Panc1 (cell line): ENCODE measurements at places on chromosomes 13 and 19. TPM values are rescaled to one million over a fixed set of nuclear protein-coding genes. Genes with fewer than 3 reads are reported as not detected.

Gene MEX3D
- 73.7 TPM for total RNA-seq

GRCh38 chr13:40114305-40114896, 458.9 kb downstream of the COG6 start:
- no peaks in the 10 kb centered on the region for H3K4me1 ChIP-seq
- no peaks in the 10 kb centered on the region for H3K36me3 ChIP-seq
- H3K4me3 ChIP-seq, result no peak overlapping the region
- no peaks in the 10 kb centered on the region for H3K27me3 ChIP-seq
- H3K27ac ChIP-seq, result no peak overlapping the region
- DNase-seq, result no peak

DNA sequence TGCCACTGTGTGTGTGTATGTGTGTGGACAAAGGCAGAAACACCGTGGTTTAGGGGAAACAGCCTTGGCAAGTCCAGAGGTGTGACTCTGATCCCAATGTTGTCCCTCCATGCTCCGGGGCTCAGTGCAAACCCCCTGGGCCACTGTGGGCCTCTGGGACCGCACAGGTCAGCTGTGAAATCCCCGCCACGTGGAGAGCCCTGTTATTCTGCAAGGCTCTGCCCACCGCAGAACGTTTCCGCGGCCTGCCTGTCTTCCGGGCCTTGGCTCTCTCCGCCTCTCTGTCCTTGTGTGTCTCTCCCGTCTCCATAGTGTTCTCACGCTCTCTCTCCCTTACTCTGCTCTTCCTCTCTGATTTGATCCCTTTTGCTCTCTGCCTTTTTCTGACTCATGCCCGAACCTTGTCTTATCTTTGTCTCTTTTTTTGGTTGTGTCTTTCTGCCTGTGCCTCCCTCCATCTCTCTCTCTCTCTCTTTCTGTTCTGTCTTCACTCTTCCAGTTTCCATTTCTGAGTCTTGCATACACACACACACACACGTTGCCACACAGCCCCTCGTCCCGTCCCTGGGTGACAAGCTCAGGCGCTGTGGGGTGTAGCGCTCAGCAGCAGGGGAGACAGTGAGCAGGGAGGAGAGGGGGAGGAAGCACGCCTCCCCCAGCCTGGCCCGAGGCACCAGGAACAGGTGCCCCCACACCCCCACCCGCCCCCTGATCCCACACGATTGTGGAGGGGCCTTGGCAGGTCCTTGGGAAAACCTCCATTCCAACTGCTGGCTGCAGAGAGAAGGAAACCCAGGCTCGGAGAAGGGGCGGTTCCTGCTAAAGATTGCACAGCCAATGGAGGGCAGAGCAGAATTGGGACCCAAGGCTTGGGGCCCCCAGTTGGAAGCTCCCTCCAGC, 3.0 kb downstream of the TTYH1 start:
- H3K27me3 ChIP-seq, result 0 out of 2 replicates have a peak, but pooled peaks cover 2% of the 10 kb centered on the region
- H3K4me1 ChIP-seq, result peaks cover 11% of the 10 kb centered on the region

DNA sequence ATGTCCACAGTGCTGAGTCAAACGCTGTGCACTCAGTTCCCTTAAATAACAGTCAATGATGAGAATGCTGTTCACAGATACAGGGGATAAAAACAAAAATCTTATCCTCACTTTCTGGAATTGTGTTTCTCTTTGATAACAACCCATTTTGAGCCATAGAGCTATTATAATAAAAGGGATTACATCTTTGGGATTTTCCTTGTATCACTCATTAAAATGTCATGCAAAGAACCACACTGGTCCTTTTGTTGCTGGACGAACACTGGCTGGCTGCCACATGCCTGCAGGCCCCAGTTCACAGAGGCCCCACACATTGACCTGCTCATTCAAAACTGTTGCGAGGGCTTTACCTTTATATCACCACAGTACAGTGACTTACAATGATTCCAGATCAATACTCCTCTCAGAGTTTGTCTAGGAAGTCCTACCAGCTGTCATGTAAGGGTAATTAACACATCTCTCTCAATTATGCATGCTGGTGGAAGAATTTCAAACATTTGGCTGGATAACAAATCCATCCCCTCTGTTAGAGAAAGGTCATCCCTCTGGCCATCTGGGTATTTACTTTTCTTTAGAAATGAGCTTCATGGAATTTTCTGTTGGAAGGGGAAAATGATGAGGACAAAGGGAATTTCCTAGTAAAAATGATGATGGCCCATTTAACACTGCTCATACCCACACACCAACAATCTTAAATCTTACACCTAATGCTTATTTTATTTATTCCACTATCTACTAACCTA, 85.9 kb downstream of the MBNL2 start:
- peaks cover 5% of the 10 kb centered on the region; the same call in 1 of the 2 replicates for H3K36me3 ChIP-seq
- peaks cover 97% of the 10 kb centered on the region for H3K4me1 ChIP-seq
- peak overlapping the region; percentile 100 for H3K27ac ChIP-seq
- no peak overlapping the region for H3K4me3 ChIP-seq

DNA sequence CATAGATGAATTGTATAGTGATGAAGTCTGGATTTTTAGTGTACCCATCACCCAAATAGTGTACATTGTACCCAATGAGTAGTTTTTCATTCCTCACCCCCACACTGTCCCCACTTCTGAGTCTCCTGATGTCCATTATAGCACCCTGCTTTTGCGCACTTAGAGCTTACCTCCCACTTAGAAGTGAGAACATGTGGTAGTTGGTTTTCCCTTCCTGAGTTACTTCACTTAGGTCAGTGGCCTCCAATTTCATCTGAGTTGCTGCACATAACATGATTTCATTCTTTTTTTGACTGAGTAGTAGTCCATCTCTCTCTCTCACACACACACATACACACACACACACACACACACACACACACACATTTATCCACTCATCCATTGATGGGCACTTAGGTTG, 43.2 kb upstream of the ALOX5AP start:
- no peak overlapping the region for H3K27ac ChIP-seq
- no peaks in the 10 kb centered on the region for H3K36me3 ChIP-seq
- no peak overlapping the region for H3K4me3 ChIP-seq
- H3K4me1 ChIP-seq, result peaks cover 2% of the 10 kb centered on the region; the same call in 1 of the 2 replicates
- DNase-seq, result no peak
- no peaks in the 10 kb centered on the region for H3K27me3 ChIP-seq

DNA sequence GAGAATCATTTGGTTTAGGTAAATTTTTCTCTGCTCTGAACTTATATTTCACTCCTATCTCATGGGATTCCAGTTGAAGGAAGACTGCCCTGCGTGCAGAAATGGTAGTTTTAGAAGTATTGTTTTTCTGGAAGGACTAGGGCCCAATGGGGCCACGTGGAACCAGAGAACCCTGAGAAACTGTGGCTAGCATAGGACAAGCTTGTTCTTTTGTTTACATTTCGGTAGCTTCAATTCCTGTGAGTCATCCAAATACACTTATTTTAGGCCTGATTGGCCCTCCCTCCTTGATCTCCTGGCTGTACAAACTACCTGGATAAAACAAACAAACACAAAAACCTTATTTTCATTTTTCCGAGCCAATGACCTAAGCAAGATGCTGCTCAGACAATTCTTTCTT, 124.0 kb downstream of the ITGBL1 start:
- peak overlapping the region; percentile 7; the same call in 1 of the 2 replicates for H3K27ac ChIP-seq
- H3K4me3 ChIP-seq, result no peak overlapping the region
- H3K36me3 ChIP-seq, result no peaks in the 10 kb centered on the region
- H3K4me1 ChIP-seq, result peaks cover 25% of the 10 kb centered on the region

GRCh38 chr19:2446381-2446780, 10.4 kb downstream of the LMNB2 start:
- H3K36me3 ChIP-seq, result no peaks in the 10 kb centered on the region
- no peaks in the 10 kb centered on the region for H3K27me3 ChIP-seq
- no peaks in the 10 kb centered on the region for H3K4me1 ChIP-seq
- no peak for DNase-seq
- H3K4me3 ChIP-seq, result no peak overlapping the region

DNA sequence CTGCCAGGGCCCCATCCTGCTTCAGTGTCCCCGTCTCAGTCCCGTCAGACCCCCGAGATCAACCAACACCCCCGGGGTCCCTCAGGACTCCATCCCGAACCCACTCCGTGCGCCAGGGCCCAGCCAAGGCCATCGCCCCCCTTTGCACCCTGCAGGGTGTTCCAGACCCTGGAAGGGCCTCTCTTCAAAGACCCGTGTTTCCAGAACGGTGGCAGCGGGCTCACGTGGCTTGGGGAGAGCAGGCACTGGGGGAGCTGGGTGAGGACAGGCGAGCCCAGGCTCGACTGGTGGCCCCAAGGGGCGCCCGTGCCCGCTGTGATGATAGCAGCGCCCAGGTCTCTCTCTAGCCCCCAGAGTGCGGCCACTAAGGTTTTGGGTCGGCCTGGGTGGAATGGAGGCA, 1.4 kb downstream of the KASH5 start:
- no peaks in the 10 kb centered on the region for H3K4me1 ChIP-seq
- no peak for DNase-seq
- no peaks in the 10 kb centered on the region for H3K27me3 ChIP-seq

DNA sequence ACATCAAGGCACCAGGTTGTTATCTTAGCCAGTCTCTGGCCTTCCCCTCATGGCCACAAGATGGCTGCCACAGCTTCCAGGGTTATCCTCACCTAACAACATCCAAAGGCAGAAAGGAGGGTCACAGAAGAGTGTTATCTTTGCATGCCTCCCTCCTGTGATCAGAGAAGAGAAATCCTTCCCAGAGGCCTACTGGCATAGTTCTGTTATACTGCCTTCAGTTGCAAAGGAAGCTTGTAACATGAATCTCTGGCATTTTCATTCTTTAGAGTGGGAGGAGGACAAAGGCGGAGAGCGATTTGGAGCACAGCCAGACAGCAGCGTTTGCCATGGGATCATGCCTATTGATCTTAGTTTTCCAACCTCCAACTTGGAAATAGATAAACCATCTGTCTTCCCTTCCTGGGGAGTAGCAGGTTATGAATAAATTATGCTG, 135.7 kb downstream of the DNAJC15 start:
- no peaks in the 10 kb centered on the region for H3K36me3 ChIP-seq
- no peak for DNase-seq
- H3K4me3 ChIP-seq, result no peak overlapping the region
- H3K27me3 ChIP-seq, result no peaks in the 10 kb centered on the region
- no peak overlapping the region for H3K27ac ChIP-seq
